ENCODE measurements at places on chromosomes 16 and 17.

DNA sequence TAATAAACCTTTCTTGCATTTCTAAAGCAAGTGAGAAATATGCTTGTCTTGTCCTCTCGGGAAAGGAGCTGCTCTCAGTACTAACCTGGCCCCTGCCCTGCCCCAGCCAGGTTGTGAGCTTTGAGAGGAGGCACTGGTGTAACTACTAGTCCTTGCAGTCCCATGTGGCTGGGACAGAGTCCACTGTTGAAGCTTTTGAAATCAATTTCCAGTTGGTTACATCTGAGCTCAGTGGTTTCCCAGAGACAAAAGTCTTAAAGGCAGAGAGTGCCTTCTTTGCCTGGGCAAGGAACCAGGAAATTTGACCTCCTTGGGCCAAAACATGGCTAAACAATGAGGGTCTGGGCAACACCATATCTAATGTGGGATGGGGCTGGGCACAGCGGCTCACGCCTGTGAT, 48.7 kb downstream of the GSG1L start:
- no peak for DNase-seq

- peak; percentile 85 for DNase-seq
Measured at GRCh38 chr16:11667824-11668622, at the start of gene SNN. Gene SNN (plus strand): TSS chr16:11668455. CDS start chr16:11676060, 7,605 bp downstream.

DNA sequence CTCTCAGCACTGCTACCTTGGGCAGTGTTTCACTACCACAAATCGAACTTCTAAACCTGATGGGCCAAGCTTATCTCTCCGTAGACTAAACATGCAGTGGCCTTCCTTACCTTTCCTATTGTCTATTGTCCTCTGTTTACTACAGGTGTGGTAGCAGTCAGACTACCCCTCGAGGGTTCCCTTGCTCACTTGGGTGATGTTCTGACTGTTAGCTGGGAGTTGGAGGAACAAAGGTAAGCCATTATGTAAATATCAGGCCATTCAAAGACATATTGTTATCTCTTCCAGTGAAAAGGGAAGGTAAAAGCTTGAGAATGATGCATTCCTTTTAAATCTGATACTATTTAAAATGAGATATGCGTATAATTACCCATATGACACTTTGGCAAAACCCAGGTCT, 828.3 kb upstream of the EEF2KMT start:
- DNase-seq = no peak

DNA sequence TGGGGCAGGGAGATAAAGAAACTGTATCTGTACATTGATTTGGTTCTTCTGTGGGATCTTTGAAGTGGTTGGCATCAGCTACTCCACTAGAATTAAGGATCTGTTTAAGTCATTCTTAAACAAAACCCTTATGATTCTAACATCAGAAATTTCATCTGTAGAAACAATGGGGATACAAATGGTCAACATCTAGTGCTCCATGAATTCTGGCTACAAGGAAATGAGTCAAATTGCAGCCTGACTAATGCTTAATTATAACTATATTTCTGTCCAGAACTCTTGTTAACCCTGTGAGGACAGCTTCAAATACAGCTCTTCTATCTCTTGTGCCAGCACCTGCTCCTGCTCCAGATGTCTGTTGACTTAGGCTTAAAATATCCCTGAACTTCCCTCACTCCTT, 13.9 kb upstream of the GINS3 start:
- DNase-seq = no peak

GRCh38 chr16:61862221-61863155, 173.8 kb downstream of the CDH8 start:
- no peak for DNase-seq

DNA sequence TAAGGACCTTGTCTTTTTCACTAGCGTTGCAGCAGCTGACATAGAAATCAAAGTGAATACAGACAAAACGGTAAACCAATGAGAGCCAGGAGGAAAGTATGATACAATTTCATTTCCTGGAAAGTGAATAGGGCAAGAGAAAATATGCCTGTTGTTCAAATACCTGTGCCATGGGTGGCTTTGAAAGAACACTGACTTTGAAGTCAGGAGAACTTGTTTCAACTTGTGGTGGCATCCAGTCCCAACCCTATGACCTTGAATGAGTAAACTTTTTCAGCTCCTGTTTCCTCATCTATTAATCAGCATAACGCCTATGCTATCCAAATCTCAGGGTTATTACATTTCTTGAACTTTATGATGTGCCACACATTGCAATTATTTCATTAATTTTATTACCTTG, 173.7 kb upstream of the HS3ST3A1 start:
- DNase-seq = no peak

GRCh38 chr16:11129378-11129781, 126.6 kb downstream of the SOCS1 start:
- DNase-seq = no peak

GRCh38 chr16:86798247-86799041, 220.1 kb downstream of the FOXL1 start:
- no peak for DNase-seq

- no peak for DNase-seq
Measured at GRCh38 chr17:27978689-27979175, 63.7 kb upstream of the NLK start.

- DNase-seq = no peak
Measured at GRCh38 chr16:74249254-74249653, 47.4 kb upstream of the PSMD7 start.

- DNase-seq = no peak
Measured at GRCh38 chr16:23920446-23920845, 84.7 kb downstream of the PRKCB start.

DNA sequence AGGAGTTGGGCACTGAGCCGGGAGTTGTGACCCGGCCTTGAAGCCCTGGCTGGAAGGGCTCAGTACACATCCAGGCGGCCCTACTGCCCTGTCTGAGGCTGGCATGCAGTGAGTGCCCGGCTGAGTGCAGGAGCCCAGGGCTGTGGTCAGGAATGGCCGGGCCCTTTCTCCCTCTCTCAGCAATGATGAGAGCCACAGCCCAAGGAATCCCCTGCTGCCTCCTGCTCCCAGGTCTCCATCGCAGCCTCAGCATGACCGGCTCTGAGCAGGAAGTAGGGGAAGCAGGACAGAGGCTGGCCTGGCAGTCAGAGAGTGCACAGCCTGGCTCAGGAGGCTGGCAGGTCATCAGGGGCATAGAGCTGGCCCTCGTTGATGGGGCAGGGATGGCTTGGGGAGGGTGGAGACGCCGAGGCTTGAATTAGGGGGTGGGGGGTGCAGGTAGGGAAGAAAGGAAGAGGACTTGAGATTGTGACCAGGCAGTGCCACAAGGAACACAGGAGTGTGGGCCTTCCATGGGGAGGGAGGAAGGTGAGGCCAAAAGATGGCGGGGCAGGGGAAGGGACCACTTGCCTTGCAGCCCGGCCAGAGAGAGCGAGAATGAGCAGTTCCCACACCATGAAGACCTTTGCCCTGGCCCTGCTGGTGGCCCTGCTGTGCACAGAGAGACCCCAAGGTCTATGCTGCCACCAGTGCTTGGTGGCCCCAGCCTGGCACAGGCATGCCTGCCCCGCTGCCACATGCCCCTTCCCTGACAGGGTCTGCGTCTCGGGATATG, 32.1 kb upstream of the KRT17 start:
- DNase-seq = no peak
